ENCODE measurements at places on chromosomes 13 and 19.

- no peak for DNase-seq
Measured at GRCh38 chr19:15283141-15283883, 49.0 kb downstream of the BRD4 start.

DNA sequence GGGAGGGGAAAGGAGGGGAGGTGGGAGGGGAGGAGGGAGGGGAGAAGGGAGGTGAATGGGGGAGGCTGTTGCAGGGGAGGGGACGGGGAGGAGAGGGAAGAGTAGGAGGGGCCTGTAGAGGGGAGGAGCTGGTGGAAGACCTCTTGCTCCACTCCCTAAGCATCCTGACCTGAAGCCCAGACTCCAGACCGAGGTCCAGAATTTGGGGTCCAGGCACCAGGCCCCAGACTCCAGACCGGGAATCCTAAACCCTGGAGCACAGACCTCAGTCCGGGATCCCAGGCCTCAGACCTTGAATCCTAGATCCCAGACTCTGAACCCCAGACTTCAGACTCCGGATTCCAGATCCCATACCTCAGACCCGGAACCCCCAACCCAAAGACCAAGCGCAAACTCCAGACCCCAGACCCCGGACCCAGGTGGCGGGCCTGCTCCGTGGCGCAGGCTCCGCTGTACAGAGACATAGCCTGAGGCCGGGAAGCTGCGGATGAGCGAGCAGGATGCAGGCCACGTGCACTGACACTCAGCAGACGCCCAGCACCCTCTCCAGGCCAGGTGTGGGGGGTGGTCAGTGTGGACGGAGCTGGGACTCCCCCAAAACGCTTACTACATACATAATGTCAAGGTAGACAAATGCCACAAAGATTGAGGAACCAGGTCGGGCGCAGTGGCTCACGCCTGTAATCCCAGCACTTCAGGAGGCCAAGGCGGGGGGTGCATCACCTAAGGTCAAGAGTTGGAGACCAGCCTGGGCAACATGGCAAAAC lies 710 bp upstream of the BTBD2 start:
- peak; percentile 61 for DNase-seq

- DNase-seq = peak; percentile 73
Measured at GRCh38 chr19:49680421-49681351, 3.6 kb downstream of the PRMT1 start.

DNA sequence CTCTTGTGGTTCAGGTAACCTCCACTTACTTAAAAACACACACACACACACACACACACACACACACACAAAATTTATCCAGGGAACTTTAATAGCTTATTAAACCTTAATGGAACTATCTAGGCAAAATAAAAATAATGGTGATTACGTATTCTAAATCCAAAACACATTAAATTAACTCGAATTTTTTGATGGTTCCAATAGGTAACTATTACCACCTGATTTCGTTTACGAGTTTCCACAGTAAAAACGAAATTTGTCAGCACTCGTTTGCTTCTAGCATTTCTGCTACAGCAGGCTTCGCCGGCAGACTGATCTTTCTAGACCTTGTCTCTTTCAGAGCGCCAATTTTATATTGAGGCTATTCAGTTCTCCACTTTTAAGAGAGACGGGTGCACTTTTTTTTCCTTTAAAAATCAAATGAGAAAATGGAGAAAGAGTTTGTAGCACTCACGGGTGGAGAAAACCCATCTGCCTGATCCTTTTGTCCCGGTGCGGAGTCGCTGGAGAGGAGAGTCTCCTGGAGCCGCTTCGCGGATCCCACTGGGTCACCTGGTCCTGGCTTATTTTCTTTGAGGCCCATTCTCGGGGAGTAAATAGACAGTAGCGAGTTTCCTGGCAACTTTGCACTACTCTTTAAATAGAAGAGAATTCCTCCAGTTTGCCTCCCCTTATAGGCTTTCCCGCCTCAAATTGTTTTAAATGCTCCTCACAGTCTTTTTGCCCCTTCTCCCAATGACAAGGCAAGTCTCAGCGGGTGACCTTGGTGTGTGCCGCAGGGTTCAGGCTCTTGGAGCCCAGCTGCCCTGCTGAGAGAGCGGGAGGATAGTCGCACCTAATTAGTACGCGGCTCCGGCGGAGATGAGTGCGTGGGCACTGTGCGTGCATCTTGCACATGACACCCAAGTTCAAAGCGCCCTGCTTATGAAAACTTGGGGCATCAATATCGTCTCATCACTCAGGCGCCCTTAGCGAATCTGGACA lies 117.0 kb downstream of the KCNRG start:
- DNase-seq = no peak

DNA sequence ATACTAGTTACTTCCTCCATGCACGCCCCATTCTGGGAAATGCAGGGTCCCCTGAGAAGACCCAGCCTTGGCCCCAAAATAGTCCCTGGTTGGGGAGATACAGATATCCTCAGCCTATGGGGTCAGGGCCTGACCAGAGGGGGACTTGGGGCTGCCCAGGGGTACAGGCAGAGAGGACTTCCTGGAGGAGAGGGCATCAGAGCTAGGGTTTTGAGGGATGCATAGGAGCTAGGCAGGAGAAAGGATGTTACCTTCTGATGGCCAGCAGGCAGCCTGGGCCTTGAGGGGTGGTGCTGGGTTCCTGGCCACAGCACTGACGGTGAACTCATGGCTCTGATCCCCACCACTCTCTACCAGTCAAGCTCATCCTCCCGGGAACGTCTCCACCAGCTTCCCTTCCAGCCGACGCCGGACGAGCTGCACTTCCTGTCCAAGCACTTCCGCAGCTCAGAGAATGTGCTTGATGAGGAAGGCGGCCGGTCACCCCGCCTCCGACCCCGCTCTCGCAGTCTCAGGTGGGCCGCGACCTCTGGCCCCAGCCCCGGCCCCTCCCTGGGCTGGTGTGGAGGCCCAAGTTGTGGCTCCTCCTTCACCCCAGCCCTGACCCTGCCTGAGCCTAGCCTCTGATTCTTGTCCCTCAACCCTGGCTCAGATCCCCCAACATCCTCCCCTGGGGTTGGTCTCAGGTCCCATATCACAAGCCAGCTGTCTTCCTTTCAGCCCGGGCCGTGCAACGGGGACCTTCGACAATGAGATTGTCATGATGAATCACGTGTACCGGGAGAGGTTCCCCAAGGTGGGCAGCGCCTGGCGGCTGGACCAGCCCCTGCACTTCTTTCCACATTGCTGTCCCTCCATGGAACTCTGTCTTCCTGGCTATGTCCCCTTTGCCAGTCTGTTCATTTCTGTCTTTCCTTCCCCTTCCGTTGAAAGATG lies 25.6 kb downstream of the MAST3 start:
- DNase-seq = no peak

GRCh38 chr13:51874651-51875050 lies 12.9 kb downstream of the CCDC70 start:
- DNase-seq = no peak

- no peak for DNase-seq
Measured at GRCh38 chr13:36758345-36758744, 60.7 kb upstream of the RFXAP start.

DNA sequence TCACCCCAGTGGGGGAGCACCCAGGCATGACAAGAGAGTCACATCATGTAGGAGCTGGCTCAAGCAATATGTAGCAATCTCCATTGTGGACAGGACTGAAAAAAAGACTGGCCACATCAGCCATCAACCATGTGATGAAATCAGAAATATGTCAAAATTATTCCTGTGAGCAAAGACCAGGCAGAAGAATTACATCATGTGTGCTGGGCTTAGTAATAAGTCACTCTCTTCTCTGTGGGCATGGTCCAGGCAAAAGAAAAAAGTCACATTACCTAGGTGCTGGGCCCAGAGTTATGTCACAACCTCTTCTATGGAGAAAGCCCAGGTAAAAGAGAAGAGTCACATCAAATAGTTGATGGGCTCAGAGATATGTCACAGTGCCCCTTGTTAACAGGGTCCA lies 28.3 kb upstream of the ZNF729 start:
- DNase-seq = no peak

- DNase-seq = no peak
Measured at GRCh38 chr19:2359992-2360685, at the start of gene TMPRSS9. Gene TMPRSS9, plus strand, starts transcription at chr19:2360265. Its CDS starts 29,521 bp downstream, at chr19:2389786.

GRCh38 chr13:21478881-21479808 lies 20.0 kb upstream of the ZDHHC20 start:
- DNase-seq = peak; percentile 39

GRCh38 chr19:49119411-49120324 lies at the start of gene PPFIA3:
Gene PPFIA3, plus strand, starts transcription at chr19:49119544. Its CDS starts 8,330 bp downstream, at chr19:49127874.
- DNase-seq = no peak

DNA sequence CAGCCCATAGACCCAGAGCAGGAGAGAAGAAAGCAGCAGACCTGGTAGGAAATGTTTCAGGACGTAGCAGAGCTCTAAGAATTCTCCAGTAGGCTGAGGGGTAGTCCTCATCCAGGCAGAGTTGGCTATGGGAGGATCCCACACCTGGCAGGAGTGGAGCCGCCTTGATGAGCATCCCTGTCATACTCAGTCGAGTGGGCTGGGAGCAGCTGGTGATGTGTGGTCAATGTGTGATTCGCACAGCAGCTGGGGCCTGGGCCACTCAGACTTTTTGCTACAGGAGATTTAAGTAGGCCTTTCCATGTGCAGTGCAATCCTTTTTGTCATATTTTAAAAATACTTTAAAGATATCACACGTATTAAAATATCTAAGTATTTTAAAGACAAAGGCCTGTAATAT lies 56.6 kb downstream of the MYO16 start:
- DNase-seq = no peak
